ENCODE measurements at places on chromosomes 2 and 18.

- DNase-seq: no peak
Observed at GRCh38 chr2:197071213-197071612, 144.7 kb upstream of the PGAP1 start.

DNA sequence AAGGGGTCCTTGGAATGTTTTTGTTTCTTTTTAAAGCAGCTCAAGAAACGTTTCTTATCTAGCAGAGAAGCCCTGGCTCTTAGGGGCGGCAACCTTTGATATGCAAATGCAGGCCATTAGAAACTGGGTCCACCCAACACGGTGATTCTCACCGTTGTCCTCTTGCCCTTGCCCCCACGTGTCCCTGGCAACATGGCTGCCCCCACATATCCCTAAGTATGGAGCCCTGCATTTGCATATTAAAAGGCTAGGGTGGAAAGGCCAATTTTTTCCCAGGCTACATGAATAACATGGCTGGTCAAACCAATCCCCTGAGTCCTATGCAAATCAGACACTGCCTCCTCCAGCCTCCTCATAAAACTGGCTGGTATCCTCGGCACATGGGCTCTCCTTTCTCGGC, 230.1 kb upstream of the SPOPL start:
- DNase-seq: no peak

DNA sequence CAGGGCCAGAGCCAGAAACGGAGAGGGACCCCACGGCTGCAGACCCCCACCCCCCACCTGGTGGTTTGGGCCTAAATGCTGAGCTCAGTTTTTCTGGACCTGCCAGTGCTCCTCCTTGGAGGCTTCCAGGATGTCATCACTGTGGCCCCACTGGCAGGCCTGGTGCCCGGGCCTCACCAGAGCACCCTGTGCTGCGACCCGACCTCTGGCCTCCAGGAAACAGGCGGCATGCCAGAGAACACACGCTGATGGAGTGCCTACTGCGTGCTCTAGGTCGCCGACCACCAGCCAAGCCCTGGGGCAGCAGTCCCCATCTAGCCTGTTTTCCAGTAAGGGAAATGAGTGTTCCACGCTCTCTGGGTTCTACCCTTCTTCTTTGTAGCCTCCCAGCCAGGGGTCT, 33.8 kb downstream of the HS6ST1 start:
- no peak for DNase-seq

GRCh38 chr18:26456070-26456491, 92.3 kb downstream of the KCTD1 start:
- no peak for DNase-seq

DNA sequence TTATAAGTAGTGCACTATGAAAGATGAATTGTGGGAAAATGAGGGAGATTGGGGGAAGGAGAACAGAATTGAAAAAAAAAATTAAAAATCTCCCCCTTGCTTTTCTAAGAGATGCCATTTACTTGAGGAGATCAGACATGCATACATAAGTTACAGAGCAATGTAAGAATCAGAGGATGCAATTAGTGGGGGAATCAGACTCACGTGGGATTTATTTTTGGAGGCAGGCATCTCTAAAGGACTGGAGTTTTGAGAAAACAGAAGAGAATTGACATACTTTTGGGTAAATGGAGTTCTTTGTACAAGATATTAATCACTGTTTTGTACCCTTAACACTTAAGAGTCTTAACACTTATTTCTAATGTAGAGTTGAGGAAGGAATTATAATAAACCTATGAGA, 52.7 kb downstream of the MTX2 start:
- DNase-seq: no peak

DNA sequence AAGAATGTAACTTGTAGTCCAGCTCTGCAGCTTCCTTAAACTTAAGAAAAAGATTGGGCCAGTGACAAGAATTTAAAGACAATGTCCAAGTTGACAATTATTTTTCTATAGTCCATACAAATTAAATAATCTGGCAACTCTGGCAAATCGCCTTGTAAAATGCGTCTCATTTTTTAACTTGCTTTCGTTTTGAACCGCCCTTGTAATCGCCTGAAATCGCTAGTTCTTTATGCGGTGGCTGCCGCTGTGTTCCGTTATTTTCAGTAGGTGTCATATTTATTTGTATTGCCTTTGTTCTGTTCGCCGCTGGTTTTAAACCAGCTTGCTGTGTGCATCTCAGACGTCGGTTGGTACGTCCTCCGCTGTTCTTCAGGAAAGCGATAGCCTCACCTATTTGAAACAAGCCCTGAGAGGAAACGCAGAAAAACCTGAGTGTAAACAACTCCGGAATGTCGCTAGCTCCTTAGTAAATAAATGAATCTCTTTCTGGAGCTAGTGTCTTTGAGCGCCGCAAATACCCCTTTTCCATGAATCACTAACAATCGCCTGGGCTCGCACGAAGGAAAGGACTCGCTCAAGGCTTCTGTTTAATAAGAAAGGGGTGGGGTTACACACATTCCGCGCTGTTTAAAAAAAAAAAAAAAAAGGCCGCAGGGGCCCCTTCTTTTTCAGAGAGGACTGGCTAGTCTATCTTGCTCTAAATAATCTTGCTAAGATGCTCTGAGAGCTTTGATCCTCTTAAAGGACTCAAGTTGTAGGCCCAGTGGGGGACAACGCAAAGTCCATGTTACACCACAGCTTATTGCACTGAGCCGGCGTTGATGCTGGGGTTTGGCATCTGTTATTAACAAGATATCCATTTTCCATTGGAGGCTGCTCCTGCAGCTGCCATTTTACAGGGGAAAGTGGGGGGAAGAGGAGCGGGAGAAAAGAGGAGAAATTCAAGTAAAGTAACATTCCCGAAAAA, 3.0 kb downstream of the HOXD8 start:
- peak; percentile 91 for DNase-seq
